ENCODE measurements at places on chromosomes 2 and 18.

- no peak for DNase-seq
These were observed 9.5 kb upstream of the KDSR start for GRCh38 chr18:63376538-63376937.

- DNase-seq = no peak
These were observed 247.2 kb upstream of the EPAS1 start for GRCh38 chr2:46050027-46050426.

- peak; percentile 47 for DNase-seq
These were observed 1.0 kb upstream of the PPP4R3B start for GRCh38 chr2:55618275-55619055.

DNA sequence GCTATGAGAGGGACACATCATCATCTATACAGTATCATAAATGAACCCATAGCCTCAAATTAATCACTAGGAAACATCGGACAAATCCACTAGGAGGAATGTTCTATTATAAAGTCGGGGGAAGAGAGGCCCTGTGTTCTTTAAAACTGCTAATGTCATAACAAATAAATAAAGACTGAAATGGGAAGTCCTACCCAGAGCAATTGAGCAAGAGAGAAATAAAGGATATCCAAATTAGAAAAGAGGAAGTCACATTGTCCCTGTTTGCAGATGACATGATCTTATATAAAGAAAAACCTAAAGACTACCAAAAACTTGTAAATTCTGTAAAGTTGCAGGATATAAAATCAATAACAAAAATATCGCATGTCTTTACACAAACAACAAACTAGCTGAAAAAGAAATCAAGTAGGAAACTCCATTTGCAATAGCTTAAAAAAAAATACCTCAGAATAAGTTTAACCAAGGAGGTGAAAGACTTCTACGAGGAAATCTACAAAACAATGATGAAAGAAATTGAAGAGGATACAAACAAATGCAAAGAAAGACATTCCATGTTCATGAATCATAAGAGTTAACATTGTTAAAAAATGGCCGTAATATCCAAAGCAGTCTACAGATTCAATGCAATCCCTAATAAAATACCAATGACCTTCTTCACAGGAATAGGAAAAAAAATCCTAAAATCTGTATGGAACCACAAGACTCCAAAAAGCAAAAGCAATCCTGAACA is 30.6 kb downstream of the RTN4 start:
- DNase-seq = no peak

DNA sequence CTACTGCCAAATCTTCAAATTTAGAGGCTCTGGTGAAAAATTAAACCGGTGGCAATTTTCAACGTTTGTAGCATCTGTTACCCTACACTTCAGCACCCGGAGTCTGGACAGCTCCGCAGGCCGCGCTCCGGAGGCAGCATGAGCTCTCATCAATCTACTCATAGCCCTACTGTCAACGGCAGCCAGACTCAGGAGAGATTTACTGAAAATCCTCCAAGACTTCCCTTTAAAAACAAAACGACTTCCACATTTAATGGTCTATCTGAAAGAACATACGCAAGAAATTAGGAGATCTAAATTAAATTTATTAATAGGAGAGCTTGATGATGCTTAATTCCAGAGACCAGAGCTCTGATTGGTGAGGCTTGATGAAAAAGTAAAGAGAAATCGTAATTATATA is 970 bp upstream of the ADCYAP1 start:
- DNase-seq = peak; percentile 44

DNA sequence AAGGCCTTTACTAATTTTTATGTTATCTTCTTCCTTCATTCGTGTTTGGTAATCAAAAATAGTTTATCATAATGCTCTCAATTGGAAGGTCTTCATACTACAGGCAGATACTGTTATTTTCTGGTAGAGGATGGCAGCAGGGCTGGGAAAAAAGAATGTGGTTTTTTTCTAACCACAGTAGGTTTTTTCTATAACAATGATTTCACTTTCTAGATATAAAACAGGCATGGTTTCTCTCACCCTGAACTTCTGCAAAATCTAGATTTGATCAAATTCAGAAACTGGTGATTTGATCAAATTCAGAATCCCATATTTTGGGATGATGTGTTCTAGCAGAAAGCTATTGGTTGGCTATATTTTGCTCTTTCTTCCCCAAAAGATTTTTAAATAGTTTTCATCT is 27.6 kb downstream of the BCL11A start:
- DNase-seq = no peak

GRCh38 chr2:33380719-33381118 is 95.7 kb upstream of the RASGRP3 start:
- DNase-seq = no peak

DNA sequence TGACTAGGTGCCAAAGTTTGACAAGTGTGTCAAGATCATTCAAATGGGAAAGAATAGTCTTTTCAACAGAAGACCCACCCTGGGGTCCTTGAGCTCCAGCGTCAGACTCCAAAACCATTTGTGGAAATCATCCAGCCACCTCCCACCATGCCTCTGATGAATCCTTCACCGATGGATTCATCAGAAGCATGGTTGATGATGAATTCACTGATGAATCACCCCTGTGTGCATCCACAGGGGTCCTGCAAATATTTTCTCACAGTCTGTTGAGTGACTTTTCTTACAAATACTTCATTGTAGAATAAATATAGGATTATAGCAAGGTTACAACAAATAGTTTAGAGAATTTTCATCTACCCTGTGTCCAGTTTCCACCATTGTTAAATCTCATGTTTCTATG is 4.3 kb downstream of the UGT1A9 start:
- no peak for DNase-seq

- peak; percentile 61 for DNase-seq
These were observed 20.5 kb upstream of the LRPPRC start for GRCh38 chr2:44016282-44016681.

DNA sequence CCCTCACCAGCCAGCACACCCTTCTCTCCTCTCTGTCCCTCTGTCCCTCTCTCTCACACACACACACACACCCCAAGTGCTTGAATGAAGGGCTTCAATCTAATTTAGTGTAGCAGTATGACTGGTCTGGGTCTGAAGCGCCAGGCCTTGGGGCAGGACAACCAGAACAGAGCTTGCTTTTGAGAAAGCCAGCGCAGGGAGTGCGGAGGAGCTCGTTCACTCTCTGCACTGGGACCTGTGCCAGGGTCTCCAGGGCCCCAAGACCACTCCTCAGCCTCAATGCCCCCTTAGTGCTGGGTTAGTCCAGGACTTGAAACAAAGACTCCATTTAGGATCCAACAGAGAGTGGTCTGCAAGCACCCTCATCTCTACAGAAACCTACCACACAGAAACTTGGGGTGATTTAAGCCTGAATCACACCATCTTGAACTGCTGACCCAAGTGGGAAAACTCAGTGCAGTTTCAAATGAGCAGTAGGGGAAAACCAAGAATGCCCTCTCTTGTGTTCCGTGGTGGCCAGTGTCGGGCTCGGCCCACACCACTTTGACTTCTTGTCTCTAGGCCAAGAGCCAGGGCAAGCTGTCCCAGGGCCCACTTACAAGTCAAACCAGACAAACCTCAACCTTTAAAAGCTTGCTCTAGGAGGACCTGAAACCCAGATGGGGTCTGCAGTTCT is 66.6 kb upstream of the WIPF1 start:
- no peak for DNase-seq

- no peak for DNase-seq
These were observed 3.9 kb upstream of the DLX1 start for GRCh38 chr2:172081221-172082022.

DNA sequence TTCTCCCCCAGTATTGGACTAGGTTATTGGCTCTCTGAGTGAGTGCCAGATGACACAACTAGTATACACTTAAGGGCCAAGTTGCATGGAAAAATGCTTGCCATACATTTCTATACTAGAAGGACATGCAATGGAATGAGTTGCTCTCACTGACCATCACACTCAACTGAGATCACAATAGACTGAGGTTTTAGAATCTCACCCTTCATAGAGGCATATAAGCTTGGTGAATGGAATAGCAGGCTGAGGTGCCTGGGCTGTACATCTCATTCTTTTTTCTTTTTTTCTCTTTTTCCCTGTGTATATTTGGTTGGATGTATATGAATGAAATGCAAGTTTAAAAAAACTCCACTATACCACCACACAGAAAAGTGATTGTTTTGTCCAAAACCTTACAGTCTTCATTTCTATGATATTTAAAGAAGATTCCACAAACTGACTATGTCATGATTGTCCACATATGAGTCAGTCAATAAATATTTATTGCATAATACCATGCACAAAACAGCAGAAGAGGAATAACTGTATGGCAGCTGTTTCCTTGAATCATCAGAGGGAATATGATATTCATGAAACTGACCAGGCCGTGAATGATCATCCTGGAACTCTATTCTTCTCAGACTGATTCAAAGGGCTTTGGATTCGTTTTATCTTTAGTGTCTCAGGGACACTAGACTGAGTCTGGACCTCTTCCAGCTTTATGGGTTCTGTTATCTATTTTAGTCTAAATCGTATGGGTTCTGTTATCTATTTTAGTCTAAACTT is 122.6 kb upstream of the STK17B start:
- peak; percentile 59 for DNase-seq

- no peak for DNase-seq
These were observed 176.2 kb downstream of the TRABD2A start for GRCh38 chr2:84704505-84705244.

- DNase-seq = no peak
These were observed 158.0 kb downstream of the SMAD7 start for GRCh38 chr18:48792611-48793380.

- DNase-seq = peak; percentile 40
These were observed 96.3 kb upstream of the THUMPD2 start for GRCh38 chr2:39875182-39875913.

DNA sequence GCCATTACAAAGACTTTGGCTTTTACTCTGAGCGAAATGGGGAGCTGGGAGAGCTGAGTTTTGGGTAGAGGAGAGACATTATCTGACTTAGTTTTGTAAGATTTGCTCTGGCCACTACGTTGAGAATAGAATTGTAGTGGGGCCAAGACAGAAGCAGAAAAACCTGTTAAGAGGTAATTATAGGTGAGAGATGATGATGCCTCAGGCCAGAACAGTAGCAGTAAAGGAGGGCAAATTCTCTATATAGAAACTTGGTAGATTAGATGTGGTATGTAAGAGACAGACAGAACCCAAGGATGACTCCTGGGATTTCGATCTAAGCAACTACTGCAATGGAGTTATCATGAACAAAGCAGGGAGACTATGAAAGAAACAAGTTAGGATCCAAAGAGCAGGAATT is 17.4 kb upstream of the CREB1 start:
- no peak for DNase-seq

DNA sequence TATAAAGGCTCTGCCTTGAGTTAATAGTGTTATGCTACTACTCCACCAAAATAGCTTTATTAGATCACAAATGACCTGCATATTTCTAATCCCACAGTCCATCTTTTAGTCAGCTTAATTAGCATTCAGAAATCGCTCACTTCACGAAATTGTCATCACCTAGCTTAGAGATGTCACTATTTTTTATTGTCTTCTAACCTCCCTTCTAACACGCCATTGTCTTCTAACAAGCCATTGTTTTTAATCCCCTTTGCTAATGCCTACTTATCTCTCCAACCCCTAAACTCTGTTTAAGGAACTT is 97.1 kb downstream of the EPB41L5 start:
- DNase-seq = no peak

GRCh38 chr18:53153800-53154199 is 813.8 kb downstream of the DCC start:
- no peak for DNase-seq

GRCh38 chr2:7075834-7076233 is 158.6 kb downstream of the RNF144A start:
- no peak for DNase-seq

DNA sequence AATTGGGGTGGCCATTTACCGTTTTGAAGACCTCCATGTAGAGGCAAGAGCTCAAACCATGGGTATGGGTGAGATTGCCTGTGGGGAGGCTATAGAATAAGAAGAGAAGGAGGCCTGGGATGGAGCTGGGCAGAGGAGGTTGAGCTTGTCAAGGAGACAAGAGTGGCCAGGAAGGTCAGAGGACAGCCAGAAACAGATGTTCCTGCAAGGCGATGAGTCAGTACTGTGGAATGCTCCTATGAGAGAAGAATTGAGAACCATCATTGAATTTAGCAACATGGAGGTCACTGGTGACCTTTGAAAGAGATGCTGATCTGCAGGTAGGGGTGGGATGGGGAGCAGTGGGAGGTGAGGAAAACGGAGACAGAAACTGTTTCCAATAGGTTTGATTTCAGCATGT is 3.5 kb downstream of the ACSL3 start:
- DNase-seq = no peak

DNA sequence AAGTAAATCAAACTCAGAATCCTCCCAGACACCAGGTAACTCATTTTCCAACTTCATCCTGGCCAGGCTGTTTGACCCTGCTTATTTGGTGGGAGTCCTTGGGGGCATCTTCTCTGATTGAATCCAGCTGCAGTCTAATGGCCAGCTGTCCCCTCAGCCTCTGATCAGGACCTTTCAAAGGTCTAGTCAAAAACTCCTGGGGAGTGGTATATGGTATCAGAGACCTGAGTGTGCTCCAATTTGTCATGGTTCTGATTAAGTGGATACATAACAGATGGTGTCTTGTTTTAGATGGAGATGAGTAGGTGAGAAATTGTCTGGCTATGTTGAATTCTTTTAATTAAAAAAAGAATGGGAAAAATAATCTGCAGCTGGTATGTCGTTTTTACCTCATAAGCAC is 842.6 kb upstream of the ACVR2A start:
- no peak for DNase-seq

GRCh38 chr2:240401308-240401707 is 34.2 kb upstream of the GPC1 start:
- DNase-seq = no peak

GRCh38 chr2:7725171-7725849 is 808.1 kb downstream of the RNF144A start:
- DNase-seq = no peak

DNA sequence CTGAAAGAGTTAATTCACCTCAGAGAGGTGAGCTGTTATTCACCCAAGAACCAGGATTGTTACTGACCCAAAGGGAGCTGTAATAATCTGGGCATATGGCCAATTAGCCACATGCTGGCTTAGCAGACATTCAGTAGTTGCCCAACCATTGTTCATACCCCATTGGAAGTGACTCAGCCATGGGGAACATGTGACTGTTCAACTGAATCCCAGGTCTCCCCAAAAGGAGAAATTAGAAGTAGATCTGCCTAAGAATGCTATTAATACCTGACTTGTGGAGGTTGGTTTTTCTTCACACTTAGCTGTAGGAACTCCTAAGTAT is 272.6 kb upstream of the UBE2E3 start:
- DNase-seq = no peak

DNA sequence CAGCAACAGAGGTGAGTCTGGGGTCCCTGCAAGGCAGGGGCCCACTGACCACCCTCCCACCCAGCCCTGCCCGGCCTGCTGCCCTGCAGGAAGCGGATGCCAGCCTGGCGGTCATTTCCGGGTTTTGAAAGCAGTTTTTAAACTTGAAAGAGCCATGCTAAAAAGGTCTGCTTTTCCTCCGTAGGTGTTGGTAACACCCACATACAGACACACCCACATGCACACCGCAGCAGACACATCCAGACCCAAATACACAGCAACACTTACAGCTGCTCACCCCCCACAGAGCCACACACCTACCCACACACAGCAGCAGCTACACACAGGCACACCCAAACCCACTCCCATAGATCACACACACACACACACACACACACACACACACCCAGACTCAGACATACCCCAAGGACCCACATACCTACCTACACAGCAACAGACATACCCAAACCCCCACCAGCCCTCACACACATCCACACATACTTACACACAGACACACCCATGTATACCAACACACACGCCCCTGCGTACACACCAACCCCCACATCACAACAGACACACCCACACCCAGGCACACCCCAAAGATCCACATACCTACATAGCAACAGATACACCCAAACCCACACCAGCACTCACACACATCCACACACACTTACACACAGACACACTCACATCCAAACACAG is 7.6 kb downstream of the ZFP36L2 start:
- DNase-seq = no peak

Data from NCI-H460 (cell line).